ENCODE measurements at places on chromosomes 7 and 10.

- no peaks in the 10 kb centered on the region for H3K36me3 ChIP-seq
- no peaks in the 10 kb centered on the region for H3K27me3 ChIP-seq
- no peak overlapping the region for H3K4me3 ChIP-seq
- no peak overlapping the region for H3K27ac ChIP-seq
Measured at GRCh38 chr10:17199351-17199804, 2.1 kb downstream of the TRDMT1 start.

DNA sequence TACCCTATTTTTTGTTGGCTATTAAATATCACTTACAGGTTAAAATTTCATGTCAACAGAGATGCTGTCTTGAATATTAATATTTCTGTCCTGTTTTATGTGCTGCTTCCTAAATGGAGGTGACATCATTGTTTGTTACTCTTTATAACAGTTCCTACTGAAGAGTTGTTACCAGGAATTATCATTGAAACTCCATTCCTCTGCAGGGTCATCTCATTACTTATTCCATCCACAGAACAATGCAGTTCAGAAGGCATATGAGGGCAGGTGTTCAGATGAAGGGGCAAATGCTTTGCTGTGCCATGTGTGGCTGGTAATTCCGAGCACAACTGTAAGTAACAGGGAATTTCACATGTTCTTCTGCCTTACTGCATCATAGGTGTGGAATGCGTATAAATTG lies 113.4 kb downstream of the ANK3 start:
- no peaks in the 10 kb centered on the region for H3K27me3 ChIP-seq
- no peaks in the 10 kb centered on the region for H3K4me1 ChIP-seq

DNA sequence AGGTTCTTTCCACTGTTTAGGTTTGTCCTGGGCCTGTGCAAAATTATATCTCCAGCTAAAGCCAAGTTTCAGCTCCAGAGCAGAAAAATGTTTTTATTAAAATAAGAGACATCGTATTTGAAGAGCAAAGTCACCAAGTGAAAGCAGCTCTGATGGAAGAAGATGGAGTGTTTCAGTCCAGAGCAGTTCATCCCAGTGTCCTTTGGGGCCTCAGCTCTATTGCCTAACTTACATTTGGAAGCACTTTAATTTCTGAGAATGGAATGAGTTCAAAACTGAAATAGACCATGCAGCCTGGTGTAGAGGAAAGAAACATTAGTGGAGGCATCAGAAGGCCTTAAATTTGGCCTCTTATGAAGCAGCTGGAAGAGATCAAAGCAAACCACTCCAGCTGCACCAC lies 545.2 kb downstream of the SORCS1 start:
- H3K4me1 ChIP-seq: no peaks in the 10 kb centered on the region
- no peak overlapping the region for H3K4me3 ChIP-seq
- H3K27me3 ChIP-seq: no peaks in the 10 kb centered on the region
- no peak for DNase-seq
- H3K36me3 ChIP-seq: no peaks in the 10 kb centered on the region

DNA sequence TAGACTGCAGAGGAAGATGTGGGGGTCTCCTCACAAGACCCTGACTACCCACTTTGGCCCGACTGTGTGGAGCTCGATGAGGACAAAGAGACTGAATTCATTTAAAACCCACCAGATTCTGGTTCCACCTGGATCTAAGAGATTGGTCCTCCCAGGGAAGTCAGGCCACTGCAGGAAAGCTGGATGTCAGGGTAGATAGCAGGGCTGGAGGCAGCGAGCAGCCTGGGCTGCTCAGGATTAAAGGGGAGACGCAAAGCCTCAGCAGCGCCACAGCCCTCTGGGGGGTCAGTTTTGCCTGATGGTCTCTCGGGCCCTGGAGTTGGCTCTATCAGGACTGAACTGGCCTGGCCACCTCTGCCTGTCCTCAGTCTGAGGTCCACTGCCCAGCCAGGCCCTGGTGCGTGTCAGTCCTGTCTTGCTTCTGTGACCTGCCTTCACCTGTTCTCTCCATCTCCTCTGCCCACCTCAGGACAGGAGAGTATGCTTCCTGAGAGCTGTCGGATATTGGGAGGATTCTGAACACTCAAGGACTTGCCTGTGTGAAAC lies 12.2 kb upstream of the KLRG2 start:
- no peaks in the 10 kb centered on the region for H3K36me3 ChIP-seq
- H3K4me1 ChIP-seq: no peaks in the 10 kb centered on the region
- no peak overlapping the region for H3K4me3 ChIP-seq
- DNase-seq: no peak
- no peak overlapping the region for H3K27ac ChIP-seq

DNA sequence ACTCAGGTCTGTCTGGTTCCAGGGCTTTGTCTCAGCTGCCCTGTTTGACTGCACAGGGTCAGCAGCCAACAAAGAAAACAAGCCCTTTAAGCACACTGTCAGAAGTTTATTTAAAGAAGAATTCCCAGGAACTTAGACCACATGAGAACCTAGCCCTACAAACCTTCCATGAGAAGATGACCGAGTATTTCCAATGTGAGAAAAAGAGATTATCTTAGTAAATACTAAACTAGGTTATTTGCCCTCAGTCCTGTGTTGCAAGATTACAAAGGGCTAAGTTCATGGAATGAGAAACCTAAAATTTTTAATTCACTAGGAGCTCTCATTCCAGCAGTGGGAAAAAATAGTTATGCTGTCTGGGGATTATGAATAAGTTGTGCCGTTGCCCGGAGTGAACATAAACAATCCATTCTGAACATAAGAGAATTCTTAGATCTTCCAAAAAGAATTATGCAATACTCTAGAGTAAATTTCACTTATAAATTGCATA lies 46.7 kb downstream of the NOC3L start:
- H3K4me1 ChIP-seq: peaks cover 19% of the 10 kb centered on the region
- no peaks in the 10 kb centered on the region for H3K36me3 ChIP-seq
- no peak for DNase-seq
- H3K4me3 ChIP-seq: no peak overlapping the region
